ENCODE measurements at places on chromosomes 1 and 21.

DNA sequence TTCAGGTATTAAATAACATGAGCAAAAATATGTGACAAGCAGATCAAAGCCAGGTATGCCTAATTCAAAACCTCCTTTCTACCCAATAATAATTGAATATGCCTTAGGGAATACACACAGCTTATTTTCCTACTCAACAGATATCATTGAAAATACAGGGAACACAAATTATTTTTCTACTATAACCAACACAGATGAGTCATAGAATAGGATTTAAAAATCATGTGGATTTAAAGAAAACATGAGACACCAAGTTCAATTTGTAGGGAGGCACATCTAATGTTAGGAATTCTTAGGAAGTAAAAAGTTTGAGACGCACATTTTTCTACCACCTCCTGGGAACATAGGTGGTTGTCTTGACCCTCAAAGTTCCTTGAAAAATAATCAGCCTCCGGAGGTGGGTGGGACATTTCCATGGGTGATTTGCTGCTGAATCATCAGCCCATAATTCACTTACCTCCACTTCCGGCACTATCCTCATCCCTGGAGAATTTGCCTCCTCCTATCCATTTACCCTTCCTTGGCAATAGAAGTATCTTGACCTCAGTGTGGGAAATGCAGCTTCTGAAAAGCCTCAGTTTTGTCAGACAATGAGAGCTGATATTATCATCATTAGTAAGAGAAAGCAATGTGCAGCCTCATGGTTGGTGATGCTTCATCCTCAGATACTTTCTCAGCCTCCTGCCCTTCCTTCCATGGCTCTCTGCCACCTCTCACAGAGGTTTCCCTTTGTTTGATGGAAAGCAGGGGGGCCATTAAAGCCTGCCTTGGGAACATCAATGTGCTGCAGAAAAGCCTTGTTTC, 33.5 kb upstream of the RGS4 start:
- no peak for DNase-seq

DNA sequence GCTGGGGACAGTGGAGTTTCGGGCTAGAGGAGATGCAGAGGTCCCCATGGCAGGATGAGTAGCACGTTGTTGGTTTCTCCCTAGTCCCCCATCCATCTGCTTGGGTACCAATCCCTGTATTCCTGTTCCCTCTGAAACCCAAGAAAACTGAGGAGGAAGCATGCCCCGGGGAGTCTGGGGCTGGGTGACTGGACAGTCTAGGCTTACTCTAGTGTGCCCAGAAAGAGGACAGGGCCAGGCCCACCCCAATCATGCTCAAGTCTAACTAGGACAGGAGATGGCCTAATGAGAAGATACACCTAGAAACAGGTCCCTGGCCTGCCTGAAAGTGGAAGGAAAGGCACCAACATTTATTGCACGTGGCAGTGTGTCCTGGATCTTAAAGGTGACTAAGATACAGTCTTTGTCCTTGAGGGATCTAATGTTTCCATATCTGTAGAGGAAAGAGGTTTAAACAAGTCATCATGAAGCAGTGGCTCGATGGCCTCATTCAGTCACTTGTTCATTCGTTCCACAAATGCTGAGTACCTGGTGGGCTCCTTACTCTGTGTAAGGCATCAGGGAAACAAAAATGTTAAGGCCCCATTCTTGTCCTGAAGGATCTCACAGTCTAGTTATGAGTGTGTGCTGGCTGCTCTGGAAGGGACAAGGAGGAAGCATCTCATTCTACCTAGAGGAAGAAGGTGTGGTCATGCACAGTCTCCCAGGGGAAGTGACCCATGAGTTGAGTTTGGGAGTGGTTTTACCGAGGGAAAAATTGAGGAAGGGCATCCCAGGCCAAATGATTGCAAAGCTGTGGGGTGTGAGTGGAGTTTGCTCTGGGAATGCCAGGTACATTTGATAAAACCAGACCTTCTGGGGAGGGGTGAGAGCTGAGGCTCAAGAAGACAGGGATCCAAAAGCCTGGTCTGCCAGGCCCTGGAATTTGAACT, 10.0 kb downstream of the CDK18 start:
- DNase-seq: no peak

DNA sequence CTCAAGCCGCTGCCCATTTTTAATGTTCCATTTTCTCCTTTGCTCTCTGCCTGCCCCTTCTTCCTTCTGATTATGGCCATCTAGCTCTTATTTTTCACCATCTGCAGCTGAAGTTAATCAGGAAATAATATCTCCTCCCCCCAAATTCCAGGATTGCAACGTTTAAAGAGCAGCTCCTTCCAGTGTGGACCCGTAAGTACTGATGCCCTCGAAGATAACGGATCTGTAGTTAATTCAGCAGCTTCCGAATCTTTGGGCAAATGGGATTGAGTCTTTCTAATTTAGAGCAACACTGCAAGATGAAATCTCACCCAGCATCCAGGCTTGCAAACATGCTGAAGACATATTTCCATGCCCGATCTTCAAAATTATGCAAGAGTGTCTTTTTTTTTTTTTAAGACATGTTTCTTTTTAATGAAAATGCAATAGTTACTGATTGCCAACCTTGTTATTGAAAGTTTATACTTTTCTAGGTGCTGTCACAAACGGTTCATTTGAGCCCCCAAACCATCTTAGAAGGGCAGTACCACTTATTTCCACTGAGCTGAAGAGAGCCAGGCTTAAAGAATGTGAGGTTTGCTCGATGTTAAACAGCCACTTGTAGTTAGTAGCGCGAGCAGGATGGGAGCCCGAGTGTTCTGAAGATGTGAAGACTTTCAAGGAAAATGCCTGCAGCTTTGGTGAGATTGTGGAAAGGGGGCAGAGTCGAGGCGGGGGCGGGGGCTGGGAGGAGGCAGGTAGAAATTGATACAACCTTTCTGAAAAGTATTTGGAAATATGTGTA, 10.9 kb upstream of the RCAN3 start:
- no peak for DNase-seq

DNA sequence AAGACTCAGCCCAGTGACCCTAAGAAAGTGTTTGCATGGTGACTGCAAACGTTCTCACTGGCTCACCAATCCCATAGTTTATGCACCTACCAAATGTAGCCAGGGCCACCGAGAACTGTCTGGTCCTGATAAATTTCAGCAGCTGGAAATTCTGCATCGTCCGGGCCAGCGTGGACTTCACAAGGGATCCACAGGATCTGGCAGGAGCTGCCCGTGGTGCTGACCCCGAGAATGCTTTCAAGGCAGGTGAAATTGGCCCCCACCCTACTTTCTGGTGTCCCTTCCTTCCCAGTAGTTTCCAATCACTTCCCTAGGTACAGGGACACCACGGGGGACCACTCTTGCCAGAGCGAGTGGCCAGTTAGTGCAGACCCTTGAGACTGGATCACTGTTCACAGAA, 26.2 kb downstream of the UBASH3A start:
- no peak for DNase-seq

DNA sequence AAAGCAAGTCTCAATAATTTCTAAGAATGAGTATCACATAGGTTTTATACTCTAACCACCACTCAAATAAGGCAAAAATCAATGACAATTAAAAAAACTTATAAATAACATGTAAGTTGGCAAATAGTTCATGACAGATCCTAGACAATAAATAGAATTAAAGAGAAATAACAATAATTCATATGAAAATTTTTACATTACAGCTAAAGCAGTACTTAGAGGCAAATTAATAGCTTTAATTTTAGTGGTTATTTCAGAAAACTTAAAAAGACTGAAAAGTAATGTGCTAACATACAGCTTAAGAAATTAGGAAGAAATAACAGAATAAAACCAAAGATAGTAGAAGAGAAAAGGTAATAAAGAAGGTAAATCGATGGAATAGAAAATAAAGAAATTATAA, 179.9 kb upstream of the SPAG17 start:
- no peak for DNase-seq

DNA sequence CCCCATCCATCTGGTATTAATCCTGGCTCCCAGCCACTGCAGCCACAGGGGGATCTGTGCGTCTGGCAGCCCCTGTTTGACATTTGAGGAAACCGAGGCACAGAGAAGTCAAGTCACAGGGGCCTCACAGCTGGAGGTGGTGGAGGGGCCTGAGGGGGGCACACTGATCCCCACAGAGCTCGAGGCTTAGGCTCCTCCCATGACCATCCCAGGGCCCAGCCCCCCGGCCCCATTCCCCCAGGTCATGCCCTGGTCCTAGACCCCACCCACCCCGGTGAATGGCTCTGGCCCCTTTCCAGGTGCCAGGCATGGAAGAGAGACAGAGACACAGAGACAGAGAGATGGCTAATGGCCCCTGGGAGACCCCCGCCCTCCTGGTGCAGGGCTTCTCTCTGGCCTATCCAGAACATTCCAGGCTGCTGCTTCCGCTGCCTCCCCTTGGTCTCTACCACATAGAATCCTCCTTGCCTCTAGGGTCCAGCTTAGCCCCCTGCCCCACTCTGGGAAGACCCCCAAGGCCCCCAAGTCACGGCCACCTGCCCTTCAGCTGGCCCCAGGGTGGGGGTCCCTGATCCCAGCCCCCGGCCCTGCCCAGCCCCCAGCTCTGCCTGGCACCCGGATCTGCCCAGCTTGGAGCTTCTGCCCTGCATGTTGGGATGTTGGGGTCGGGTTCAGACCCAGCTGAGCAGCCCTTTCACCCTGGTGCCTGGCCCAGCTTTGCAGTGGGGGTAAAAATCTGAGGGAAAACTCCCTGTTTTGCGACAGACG, 29.2 kb upstream of the LRRC3 start:
- DNase-seq: no peak

GRCh38 chr1:187281085-187281484, 452.3 kb downstream of the PLA2G4A start:
- no peak for DNase-seq

- no peak for DNase-seq
These were observed 123.7 kb downstream of the ACTL8 start for GRCh38 chr1:17878837-17879236.

GRCh38 chr1:227255086-227255732, 63.1 kb downstream of the CDC42BPA start:
- DNase-seq: no peak

- DNase-seq: no peak
These were observed 1.8 kb upstream of the KIAA2013 start for GRCh38 chr1:11927866-11928592.

- DNase-seq: no peak
These were observed 63.2 kb downstream of the IER5 start for GRCh38 chr1:181151378-181152326.

DNA sequence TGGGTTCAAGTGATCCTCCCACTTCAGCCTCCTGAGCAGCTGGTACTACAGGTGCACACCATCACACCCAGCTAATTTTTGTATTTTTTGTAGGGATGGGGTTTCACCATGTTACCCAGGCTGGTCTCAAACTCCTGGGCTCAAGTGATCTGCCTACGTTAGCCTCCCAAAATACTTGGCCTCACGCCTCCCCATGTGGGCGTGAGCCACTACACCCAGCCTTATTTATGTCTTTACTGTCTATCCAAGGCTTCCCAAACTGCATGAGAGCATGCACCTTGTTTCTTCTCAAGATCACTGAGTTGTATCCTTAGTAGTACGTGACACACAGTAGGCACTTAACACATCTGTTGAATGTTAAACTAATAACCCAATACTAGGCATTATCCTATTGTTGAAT, 14.2 kb downstream of the WASF2 start:
- no peak for DNase-seq

DNA sequence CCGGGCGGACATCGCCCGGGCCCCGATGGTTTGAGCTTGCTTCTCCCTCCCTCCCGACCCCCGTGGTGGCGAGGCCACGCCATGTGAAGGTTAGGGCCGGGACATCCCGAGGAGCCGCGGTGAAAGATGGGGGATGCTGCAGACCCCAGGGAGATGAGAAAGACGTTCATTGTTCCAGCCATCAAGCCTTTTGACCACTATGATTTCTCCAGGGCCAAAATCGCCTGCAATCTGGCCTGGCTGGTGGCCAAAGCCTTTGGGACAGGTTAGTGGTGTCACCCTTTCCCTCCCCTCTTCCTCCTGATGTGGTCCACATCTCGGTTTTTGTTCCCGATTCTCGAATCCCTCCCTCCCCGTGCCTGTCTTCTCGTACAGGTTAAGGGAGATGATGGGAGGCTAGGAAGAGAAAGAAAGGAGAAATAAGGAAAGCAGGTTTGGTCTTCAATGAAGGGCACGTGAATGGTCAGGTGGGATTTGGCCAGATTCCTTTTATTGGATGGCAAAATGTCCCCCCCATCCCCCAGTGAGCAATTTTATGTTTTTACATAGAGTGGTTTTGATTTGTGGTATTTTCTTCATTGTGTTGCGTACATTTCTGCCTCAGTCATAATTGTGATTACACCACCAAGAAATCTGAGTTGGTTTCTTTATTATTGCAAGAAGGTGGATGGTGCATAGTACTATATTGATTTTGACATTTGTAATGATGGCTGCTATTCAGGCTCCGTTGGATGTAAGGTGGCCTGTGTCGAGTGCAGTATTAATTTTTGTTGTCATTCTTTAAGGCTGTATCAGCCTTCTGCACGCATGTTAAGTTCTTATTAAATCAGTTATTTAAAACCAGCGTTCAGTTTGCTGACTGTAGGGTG, 1.2 kb downstream of the CAMSAP2 start:
- no peak for DNase-seq

GRCh38 chr1:30287976-30288375, 435.4 kb downstream of the MATN1 start:
- no peak for DNase-seq

DNA sequence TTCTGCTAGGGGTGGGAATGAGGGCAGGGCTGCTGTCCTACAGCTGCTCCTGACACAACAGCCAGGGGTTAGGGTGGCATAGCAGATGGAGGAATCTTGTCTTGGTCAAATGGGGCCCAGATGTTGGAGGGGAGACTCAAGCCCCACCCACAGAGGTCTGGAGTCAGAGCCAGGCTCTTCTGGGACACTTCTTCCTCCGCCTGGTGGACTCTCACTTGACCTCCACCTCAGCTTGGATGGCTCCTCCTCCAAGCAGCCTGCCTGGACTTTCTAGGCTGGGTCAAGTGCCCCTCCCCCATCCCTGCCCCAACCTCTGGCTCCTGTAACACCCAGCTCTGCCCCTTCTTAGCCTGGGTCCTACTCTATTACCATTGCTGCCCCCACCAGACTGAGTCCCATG, 35.5 kb downstream of the EPHA2 start:
- no peak for DNase-seq

- no peak for DNase-seq
These were observed 83.5 kb upstream of the ADGRL2 start for GRCh38 chr1:81717230-81717629.

DNA sequence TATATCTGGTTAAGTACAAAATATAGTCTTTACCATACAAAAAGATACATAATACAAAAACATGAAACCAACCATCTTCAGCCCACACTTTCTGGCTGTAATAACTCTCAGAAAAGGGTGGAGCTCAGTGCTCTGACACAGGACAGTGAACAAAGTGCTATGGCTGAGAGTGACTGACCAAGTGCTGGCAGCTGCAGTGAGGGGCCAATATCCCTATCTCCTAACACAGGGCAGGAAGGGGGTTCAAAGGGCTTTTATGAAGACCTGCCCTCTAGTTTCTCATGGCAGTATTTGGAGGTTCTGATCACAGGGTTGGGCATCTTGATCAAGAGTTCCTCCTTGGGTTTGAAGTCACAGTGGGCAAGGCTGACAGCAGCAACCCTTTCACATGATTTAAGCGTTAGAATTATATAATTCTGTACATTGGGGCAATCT, 3.9 kb downstream of the TXNIP start:
- no peak for DNase-seq

- no peak for DNase-seq
These were observed 1.7 kb downstream of the PTP4A2 start for GRCh38 chr1:31936278-31936980.

GRCh38 chr1:27383039-27383605, at the start of gene CD164L2:
Gene CD164L2 (minus strand): TSS chr1:27383333. CDS start chr1:27383239, 94 bp downstream.
- DNase-seq: no peak
